ENCODE measurements at places on chromosomes 3 and 15.

DNA sequence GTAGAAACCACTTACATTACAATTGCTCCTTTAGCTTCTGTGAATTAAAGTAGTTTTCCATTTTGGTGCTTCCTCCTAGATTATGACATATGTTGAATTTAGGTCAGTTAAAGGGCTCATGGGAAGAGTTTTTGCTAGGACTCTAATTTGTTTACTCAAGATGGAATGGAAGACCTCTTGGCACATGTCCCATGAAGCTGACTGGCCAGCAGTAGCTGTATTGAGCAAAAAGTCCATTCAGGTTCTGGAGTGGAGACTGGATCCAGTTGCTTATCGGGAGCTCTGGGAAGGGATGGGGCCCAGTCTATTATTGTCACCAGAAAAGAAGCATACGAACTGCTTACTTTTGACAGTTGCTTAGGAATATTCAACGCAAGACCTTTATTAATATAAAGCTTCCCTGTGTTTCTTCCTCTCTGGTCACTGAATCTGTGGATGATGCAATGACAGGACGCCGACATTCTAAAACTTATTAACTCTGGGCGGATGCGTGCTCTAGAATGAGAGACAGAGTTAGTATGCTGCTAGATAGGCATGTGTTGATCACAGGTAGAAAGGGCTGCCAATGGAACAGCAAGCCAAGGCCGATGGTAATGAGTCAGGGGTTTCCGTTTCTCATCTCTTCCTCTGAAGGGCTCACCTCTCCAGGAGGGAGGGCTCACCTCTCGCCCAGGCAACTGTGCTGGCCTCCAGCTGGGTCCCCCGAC lies 155.8 kb downstream of the NR1D2 start:
- DNase-seq = no peak

DNA sequence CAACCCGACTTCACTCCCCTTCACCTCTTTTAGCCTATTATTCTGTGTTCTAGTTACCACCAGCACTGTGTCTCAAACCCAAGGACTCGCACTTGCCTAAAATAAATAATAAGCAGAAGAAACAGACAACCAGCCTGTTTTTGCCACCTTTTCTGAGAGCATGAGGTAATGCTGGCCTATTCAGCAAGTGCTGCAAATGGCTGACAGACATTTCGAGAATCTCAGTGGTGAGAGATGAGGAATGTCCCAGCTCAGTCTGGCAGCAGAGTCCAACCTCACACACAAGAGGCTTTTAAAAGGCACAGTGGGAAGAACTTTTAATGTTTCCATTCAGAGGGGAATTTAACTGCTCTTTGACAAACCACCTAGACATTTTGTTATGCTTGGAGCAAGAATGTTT lies 143.3 kb upstream of the GMNC start:
- no peak for DNase-seq

- DNase-seq = no peak
Measured at GRCh38 chr3:186593862-186594261, 19.0 kb upstream of the AHSG start.

DNA sequence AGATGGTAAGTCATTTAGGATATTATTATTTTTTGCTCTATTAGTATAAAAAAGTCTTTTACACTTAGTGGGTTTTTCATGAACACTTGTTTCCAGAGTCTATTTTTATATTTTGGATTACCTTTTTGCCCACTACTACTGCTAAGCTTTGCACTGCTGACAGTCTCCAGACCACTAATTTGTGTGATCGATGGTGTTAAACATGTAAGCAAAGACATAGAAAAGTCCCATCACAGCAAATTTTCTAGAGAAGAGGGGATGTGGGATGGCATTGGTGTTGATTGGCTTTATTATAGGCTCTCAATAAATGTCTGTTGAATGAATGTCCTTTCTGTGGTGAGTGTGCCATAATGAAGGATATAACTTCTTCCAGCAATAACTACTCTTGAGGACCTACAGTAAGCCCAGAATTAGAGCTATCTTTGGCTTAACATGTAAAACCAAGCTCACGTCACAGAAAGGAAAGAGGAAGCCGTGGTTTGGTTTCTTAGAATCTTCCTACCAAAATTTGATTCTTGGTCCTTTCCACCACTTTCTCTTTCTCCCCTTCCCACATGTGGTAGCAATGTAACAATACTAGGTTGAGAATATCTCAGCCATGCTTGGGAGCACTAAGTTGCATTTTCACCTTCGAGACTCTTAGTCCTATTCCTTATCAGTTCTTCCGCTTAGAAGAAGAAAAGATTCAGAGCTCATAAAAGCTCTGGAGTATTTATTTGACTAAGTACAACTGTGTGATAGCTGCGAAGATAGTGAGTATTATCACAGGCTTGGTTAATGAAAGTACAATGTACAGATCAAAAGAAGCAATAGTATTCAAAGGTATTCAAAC lies 90.6 kb upstream of the UMPS start:
- no peak for DNase-seq

GRCh38 chr3:141294848-141295247 lies 63.2 kb downstream of the PXYLP1 start:
- DNase-seq = peak; percentile 87
